ENCODE measurements at places on chromosomes 1 and 21. TPM values are rescaled to one million over a fixed set of nuclear protein-coding genes. Genes with fewer than 3 reads are reported as not detected.

DNA sequence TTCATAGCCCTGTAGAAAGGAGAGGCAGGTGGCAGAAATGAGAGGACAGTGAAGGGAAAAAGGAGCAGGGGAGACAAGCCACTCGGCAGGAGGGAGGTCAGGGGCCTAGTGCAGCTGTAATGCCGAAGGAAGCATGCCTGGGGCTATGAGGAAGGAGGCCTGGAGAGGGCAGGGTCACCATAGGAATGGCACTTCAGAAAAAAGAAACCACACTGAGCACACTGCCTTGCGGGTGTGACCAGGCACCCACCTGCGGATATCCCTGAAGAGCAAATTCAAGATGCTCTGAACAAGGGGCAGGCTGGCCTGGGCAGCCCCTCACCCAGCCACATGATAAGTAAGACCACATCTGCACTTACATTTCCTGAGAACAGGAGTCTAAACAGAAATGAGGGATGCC, 104.7 kb downstream of the JAK1 start:
- DNase-seq = no peak

GRCh38 chr1:78577257-78578100, 42.8 kb upstream of the IFI44L start:
- DNase-seq = no peak

DNA sequence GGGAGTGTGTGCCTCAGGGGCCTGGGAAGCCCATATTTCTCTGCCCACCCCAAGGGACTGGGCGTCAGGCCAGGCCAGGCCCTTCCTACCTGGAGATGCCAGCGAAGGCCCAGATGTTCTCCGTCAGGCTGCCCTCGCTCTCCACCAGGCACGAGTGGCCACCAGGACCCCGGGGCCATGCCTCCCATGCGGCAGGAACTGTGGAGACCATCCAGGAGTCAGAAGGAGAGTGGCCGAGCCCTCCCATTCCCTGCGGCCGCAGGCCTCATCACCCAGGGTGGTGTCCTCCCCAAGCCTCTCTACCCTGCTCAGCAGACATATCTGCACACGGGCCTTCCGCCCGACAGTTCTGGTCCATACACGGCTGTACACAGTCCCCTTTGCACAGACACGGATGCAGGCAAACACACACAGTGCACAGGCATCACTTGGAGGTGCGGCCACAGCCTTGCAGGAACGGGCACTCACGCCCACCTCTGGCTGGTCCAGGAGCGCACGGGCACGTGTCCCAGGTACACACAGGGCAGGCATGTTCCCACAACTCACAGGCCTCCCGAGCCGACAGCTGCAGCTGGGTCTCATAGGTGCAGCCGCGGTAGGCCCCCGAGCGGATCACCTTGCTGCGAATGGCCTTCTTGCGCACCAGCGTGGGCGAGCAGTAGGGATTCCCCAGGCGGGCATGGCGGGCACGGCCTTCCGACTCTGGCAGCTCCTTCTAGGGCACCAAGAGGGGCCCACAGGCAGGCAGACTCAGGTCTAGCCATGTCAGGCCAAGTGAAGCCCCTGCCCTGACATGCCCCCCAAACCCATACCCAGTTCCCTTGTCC, 5.9 kb upstream of the KIF17 start:
- DNase-seq = no peak

- DNase-seq = no peak
Measured at GRCh38 chr1:36948606-36949005, 85.7 kb downstream of the GRIK3 start.

Gene AGBL4
- total RNA-seq = not detected

Gene LCE2A
- not detected for total RNA-seq

Data from kidney epithelial cell (primary cell).